ENCODE measurements at places on chromosomes 3 and 15.

- no peak for DNase-seq
Measured at GRCh38 chr3:79038636-79039035, 729.2 kb downstream of the ROBO1 start.

DNA sequence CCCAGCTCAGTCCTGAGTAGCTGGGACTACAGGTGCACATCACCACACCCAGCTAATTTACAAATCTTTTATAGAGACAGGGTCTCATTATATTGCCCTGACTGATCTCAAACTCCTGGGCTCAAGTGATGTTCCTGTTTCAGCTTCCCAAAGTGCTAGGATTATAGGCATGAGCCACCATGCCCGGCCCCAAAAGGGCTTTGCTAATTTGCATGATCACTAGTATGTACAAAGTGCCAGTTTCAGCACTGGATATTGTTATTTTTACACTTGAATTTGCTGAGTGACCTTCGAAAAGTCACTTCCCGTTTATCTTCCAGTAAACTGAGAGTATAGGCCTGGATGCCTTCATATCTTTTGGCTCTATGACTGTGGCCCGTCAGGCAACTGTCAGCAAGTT, 12.2 kb downstream of the CLN6 start:
- no peak for DNase-seq

- DNase-seq: no peak
Measured at GRCh38 chr3:152885076-152885475, 50.1 kb downstream of the P2RY1 start.

GRCh38 chr15:38514601-38515000, 50.0 kb downstream of the RASGRP1 start:
- no peak for DNase-seq

DNA sequence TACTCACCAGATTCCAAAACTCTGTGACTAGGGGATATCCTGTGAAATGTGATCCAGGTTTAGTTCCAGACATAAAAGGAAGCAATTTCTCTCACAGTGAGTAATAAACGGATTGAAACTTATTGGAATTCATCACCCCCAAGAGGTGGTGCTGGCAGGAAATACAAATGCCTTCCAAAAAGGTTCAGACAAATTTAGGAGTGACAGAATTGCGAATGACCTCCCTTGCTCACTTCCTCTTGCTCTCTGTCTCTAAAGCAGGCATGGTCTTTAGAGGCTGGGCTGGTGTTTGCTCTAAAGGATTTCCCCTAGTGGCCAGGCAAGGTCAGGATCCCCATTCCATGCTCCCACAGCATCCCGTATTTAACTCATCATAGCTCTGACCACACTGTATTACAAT, 449.4 kb upstream of the PPP2R3A start:
- DNase-seq: no peak

DNA sequence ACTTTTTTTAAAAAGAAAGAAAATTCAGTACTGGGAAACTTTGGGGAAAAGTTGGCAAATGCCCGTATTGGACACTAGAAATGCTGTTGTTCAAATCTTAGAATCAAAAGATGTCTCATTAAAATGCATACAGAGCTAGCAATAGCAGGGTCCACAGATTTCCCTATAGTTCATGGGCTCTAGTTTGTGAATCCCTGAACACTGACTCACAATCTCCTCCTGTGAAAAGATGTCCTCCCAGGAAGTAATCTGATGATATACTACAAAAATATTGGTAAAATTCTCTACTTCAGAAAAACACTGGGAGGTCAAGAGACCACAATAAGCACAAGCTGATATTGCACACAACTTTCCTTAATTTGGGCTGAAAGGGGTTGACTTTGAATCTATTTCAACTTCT, 568.4 kb upstream of the ZNF385D start:
- no peak for DNase-seq

Data from activated CD8-positive, alpha-beta memory T cell treated with anti-CD3 and anti-CD28 coated beads, Interleukin-2, amount 50 U/mL, for 48 hours (primary cell).